ENCODE measurements at places on chromosomes 2 and 18.

- DNase-seq: no peak
Observed at GRCh38 chr18:5772306-5773105, 122.8 kb downstream of the TMEM200C start.

DNA sequence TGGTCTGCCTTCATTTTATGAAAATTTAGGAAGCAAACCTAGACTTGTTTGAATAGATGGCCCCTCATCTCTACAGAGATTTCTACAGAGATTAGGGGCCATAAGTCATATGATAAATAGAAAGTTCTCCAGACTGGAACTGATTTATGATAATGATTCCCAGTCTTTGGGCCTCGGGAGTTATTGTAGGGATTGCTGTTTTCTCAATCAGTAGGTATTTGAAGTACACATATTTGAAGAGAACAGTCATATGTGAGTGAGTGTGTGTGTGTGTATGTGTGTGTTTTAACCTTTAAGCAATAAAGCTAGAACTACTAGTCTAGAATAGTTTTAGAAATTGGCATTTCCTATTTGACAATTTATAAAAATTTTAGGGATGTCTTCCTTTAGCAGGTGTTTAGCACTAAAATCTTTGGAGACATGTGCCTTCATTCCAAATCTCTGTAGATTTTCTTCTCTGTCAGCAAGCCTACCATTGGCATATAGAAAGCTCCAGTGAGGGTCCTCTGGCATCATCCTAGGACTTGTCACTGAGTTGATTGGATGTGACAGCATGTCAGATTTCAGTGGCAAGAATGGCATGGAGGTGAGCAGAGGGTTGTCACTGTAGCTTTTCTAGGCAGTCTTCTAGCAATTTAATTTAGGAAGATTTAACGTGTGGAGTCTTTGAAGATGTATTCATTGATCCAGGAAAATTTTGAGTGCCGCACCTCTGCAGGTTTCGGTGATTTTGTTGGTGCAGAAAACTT is 71.2 kb downstream of the MYO1B start:
- no peak for DNase-seq

GRCh38 chr2:89767572-89768435 is 1076.3 kb downstream of the RPIA start:
- DNase-seq: no peak

DNA sequence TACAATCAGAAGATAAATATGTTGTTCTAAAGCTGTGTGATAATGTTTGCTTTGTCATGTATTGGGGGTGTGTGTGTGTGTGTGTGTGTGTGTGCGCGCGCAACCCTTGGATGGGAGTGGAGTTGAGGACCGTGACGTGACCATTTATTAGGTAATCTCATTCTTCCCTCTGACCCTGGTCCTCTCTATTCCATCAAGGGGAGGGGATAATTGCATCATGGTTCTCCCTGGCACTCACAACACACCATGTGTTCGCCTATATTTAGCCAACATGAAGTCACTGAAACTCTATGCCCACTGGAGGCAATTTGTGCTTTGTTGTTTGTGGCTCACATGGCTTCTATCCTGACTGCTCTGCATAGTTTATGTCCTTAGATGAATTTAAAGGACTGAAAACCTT is 79.8 kb upstream of the LRPPRC start:
- no peak for DNase-seq

DNA sequence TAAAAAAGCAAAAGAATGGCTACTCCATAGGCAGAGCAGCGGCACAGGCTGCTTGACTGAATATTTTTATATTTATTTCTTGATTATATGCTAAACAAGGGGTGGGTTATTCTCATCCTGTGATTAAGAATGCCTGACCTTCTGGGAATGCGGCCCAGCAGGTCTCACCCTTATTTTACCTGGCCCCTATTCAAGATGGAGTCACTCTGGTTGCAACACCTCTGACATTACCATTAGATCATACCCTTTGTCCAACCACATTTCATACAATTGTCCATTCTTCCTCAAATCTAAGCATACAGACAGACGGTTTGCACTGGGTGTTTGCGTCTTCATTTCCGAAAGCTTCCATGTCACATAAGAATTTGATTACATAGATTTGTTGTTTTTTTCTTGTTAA is 168.2 kb downstream of the GALNT1 start:
- no peak for DNase-seq

DNA sequence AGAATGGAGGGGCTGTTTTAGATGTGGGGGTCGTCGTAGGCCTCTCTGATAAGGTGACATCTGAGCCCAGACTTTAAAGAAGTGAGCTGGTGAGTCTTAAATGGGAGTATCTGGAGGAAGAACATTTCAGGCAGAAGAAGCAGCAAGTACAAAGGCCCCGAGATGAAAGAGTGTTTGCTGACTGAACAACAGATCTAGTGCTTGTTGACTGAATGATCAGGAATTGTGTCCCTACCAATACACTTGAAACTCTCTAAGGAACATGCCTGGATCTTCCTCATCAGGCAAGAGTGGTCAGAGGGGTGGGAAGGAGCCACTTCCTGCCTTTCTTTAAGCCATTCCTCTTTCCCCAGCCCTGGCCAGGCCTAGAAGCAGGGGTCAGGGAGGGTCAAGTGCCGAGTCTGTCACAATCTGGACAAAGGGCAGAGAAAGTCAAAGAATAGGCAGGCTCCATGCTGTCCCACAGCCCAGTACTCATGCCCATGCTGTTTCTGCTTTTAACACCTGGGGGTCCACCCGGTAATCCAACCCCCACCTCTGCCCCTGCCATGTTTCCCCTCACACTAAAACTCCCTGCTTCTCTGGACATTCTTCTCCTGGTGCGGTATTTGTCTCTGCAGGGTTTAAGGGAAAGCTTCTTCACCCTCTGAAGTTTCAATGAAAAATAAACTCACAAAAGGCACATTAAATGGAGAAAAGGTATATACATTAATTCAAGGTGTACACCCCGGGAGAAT is 3.0 kb upstream of the TMEM37 start:
- no peak for DNase-seq

DNA sequence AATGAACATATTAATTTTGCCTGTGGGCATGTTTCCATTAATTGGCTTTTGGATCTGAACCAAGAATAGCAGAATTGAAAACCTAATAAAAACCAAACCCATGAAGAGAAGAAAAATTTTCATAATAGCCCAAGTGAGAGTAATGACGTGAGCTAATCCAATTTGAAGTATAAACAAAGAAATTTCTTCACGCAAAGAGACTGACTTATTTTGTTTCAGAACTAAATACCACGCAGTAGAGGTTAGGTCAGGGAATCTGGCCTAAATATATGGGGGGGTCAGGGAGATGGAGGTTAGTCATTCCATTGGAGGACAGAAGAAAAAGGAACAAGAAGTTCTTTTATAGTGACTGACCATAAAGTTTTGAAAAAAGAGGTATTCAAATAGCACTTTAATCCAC is 94.1 kb upstream of the CYP1B1 start:
- no peak for DNase-seq

DNA sequence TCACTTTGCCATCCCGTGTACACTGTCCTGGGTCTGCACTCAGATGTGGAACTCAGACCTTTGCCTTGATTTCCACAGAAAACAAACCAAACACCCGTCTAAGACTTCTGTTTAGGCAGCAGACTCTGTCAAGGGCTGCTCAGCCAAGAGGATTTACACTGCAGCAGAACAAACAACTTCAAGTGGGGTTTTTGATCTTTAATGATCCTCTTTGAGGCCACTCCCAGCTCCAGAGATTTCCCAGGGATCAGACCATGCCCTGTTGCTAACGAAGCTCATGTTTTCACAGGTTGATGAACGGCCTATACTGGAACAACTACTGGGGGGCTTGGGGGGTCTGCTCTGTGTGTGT is 52.5 kb upstream of the LGALSL start:
- DNase-seq: no peak
